ENCODE measurements at places on chromosomes 6 and 20.

DNA sequence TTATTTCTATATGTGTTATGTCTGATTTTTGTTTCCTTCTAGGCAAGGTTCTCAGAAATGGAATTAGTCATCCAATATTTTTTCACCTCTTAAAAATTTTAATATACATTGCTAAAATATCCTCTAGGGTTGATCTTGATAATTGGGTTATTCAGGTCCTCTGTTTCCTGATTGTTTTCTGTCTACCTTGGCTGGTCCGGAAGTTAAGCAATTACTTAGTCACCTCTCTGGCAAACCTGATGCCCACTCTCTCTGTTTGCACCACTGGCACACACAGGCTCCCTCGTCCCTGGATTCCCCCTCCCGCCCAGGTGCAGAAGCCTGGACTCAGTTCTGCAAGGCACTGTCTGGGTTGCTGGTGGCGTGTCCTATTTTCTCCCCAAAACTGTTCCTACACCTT, 27.7 kb downstream of the CST9L start:
- no peak for DNase-seq

GRCh38 chr6:72890671-72891070, 268.8 kb downstream of the KCNQ5 start:
- no peak for DNase-seq

- no peak for DNase-seq
Observed at GRCh38 chr20:22507240-22507961, 77.0 kb downstream of the FOXA2 start.

DNA sequence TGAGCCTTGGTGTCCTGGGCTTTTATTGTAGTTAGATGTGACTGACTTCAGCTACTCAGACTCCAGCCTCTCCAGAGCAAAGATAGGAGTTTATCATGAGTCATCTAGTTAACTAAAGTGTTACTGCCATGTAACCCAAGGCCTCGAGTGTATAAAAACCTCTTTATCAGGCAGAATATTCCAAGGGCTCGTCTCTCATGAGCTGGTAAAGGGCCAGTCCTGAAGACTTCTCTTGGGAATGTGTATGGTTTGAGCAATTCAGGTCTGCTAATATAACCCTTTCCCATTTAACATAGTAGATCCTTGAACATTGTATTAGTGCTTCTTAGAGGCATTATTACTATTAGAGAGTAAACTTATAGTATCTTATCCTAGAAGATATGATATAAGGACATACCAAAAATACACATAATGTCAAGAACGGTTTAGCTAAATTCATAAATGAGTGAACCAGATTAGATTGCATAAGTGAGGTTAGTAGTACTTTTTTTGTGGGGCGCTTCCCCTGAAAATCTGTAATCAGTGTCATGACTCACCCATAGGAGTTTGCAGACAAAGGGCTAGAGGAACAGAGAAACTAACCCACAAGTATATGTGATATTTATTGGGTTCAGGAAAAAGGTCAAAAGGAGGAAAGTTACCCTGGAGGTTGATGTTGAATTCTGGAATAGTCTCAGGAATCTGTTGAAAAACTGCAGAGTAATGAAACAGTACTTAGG, 16.0 kb downstream of the DSE start:
- no peak for DNase-seq

DNA sequence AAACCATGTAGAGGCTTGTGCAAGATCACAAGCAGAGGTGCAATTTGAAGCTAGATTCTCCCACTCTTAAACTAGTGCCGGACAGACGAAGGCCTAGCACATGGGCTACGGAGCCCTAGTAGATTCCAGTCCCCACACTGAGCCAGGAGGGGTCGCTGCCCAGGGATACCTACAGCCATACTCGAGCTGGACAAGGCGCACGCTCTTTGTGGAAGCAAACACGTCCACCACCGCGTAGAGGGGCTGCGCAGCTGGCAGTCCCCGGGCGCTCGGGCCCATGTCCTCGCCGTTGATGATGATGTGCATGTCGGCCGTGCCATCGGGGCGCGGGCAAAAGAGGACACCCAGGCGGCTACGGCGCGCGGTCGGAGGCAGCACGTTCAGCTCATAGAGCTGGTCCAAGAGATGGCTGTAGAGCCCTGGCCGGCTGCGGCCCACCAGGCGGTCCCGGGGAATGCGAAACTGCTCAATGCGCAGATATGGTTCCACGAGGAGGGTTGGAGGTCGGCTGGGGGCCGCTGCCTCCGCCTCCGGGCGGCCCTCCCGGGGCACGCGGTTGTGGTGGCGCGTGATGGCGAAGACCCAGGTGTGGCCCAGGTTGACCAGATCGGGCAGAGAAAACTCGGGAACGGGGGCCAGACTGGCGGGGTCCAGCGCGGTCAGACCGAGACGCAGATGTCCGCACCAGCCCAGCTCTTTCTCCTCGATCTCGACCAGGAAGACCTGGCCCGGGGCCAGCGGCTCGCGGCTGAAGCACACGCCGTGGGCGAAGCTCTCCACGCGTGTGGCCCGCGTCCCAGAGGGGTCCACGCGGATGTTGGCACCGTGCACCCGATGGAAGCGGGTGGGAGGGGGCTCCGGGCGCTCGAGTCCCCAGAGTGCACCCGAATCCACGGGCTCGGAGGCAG, 677 bp downstream of the NEURL2 start:
- no peak for DNase-seq

DNA sequence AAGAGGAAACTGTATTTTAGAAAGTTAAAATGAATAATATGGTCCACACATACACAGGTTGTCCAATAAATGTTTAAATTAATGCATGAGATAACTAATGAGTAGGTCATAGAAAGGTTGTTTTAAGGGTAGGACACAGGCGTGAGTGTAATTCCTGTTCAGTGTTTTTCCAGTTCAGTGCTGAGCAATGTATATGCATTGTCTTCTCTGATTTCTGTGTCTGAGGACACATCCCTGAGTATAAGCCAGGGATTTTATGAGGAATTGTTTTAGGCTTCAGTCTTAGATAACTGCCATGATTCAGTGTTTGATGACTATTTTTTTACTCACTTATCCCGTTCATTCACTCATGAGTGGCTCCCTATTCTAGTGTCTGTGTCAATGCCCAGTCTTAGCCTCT, 298.5 kb upstream of the TBX18 start:
- DNase-seq: no peak

DNA sequence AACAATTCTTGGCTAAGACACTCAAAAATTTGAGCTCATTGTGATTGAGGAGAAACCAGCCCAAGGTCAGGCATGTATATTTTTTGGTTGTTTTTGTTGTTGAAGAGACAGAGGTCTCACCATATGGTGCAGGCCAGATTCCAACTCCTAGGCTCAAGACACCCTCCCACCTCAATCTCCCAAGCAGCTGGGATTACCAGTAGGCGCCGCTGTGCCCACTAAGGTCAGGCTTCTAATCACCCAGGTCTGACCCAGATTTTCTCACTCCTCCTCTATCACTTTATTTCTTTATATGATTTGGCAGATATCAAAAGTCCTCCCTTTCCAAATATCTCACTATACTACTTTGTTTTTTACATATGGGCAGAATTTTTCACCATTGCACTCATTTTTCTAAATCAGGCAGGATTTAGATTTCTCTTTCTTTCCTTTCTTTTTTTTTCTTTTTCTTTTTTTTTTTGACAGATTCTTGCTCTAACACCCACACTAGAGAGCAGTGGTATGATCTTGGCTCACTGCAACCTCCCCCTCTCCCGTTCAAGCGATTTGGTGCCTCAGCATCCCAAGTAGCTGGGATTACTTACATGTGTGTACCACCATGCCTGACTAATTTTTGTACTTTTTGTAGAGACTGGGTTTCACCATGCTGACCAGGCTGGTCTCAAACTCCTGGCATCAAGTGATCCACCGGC, 1.7 kb upstream of the C6orf141 start:
- DNase-seq: no peak

- DNase-seq: no peak
Observed at GRCh38 chr6:166738386-166739116, 111.5 kb upstream of the RPS6KA2 start.

- no peak for DNase-seq
Observed at GRCh38 chr6:56643379-56644089, 845 bp upstream of the DST start.

GRCh38 chr20:49843139-49843538, 30.5 kb downstream of the SLC9A8 start:
- no peak for DNase-seq

- no peak for DNase-seq
Observed at GRCh38 chr6:408599-409102, 17.1 kb downstream of the IRF4 start.

DNA sequence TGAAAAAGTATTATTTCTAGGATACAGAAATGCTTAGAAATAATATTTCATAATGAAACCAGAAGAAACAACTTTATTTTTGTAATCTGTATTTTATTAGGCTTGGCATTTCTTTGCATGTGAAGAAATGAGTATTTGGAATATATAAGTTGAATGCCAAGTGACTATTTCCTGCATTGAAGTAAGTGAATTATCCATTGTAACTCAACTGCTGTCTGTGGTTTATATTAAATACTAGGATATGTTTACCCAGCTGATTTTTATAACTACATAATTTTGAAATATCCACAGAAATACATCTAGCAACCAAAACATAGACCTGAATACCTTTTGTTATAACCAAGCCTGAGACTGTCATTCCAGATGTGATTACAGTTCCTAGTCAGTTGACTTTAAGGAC, 207.6 kb downstream of the THBS2 start:
- DNase-seq: no peak

DNA sequence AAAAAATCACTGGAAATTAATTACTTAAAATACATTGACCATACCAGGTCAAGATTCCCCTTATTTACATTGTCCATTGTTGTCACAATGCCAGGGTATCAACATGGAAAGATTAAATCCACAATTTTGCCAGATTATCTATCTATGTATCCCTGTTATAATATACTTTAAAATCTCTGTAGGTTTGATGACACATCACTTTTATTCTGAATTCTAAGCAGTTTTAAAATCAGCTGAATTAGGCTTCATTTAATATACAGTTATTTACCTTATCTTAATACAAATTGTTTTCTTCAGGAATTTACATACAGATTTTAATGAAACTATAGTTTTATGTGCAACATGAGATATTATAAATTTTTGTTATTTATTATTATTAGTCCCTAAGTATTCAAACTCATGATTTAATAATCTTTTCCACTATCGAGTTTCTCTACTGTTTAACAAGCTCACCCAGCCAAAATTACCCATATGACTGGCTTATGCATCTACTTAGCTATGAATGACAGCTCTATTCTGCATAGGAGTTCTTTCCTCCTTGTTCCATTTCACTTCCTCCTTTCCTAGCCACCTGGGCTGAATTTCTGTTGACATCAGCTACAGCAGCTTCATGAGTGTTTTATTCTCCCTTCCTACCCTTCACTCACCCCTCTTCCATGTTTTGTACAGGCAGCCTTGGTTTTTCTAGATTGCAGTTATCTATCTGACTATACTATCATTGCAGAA, 654.2 kb upstream of the MAP3K7 start:
- DNase-seq: no peak

DNA sequence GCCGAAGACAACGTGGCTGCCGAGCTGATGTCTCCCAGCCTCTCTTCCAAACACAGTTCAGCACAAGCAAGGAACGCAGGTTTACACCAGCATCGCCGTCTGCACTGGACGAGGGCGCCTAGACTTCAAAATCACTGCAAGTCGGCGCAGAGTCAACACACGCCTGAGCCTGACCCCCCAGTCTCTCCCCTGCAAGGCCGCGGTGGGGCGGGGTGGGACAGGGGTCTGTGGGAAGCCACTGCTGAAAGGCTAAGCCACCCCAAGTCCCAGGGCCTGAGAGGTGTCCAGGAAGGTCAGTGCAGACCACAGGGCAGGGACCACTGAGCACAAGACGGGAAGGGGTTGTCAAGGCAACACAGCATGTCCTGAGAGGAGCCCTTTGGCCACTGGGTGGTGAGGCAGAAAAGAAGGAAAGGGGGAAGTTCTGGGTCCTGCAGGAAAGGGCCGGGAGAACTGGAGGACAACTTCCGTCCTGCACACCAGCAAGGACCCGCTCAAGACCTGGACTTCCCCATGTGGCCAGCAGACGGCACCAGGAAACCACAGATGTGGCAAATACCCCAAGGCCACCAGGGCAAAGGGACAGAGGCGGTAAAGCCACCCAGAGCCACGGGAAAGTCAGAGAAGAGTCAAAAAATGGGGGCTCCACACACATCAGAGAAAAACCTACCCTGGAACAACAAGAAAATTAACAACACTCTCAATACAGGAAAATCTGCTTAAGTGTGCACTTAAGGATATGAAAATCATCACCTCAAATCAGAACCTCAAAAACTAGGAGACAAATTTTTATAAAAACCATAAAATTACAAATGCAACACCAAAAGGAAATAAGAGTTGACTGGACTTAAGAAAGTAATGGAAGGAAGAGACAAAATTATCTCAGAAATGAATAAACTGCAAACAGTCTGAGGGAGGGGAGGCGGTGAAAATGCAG, 84.8 kb downstream of the TAF4 start:
- no peak for DNase-seq

Data from activated naive CD4-positive, alpha-beta T cell (primary cell).